ENCODE measurements at places on chromosomes 3 and 15. TPM values are rescaled to one million over a fixed set of nuclear protein-coding genes. Genes with fewer than 3 reads are reported as not detected.

The CRABP1 gene
- 6.1 TPM for total RNA-seq

DNA sequence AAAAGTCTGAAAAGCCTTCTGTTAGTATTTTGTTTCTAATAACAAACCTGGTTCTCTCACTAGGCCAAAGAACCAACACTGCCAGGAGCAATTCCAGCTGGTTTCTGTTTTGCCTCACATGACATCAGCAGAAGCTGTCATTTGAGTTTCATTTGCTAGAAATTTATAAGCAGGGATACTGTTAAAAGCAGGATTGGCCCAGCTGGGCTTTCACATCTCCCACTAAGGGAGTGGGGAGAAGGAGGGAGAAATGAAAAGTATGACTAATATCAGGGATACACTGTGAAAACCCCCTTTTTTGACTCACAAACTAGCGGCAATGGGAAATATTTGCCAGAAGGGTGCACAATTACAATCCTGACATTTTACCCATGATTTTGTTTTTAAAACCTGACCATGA lies 5.3 kb downstream of the CCDC80 start:
- peak; percentile 90 for DNase-seq

- DNase-seq: no peak
Measured at GRCh38 chr3:10223676-10224639, 24.3 kb upstream of the TATDN2 start.

DNA sequence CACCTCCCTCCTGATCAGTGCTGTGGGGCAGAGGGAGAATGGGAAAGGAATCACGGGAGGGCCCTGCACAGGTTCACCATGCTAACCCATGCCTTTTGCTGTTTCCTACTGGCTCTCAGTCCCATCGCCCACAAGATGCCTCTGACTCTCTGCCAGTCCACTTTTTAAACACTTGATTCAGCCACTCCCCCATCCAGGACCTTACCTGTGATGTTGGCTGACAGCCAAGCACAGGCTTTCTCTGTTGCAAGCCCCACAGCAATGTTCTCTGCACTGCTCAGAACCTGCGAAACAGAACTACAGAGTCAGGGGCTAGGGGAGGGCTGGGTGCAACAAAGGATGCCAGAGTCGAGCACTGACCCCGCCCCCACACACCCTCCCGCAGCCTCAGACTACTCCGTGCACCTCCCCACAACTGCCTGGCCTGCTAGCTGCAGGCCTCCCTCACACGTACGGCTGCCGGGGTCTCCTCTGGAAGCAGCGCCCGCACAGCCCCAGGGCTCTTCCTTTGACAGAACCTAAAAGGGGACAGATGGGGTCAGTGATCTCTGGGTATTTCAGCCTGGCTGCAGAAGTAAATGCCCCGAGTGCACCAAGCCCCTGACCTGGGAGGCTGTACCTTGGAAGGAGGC lies 9.1 kb downstream of the CDAN1 start:
- DNase-seq: no peak

DNA sequence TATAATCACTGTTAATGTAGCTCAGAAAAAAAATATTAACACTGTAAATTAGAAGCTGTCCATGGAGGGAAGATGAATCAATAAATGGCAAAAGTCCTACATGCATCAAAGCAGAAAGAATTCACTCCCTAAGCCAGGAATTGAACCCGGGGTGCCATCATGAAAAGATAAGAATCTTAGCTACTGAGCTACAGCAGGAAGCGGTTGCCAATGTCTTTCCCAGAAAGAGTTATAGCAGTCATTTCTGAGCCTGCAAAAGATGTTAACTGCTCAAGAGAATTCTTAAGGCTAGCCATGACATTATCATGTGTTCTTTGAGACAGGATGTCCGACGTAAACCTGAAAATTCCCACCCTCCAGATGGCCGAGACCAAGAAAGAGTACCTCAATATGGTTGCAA lies 47.4 kb upstream of the MKRN3 start:
- DNase-seq: no peak

DNA sequence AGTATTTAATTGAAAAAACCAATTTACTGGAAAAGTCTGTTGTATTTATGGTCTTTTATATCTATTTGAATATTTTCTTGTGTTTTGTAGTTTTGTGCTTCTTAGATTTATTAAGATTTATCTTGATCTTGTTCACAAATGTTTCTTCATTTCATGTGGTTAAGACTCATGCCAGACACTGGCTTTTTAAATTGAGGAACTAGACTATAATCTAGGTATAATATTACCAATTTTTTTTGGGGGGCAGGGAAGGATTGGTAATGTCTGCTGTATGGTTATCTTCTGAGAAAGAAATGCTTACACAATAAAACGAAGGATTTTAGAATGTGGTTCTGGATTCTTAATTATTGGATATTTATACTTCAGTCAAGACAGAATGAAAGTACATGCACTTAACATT lies 24.9 kb downstream of the AP4E1 start:
- no peak for DNase-seq

The ZNF662 gene
- 18.6 TPM for total RNA-seq

DNA sequence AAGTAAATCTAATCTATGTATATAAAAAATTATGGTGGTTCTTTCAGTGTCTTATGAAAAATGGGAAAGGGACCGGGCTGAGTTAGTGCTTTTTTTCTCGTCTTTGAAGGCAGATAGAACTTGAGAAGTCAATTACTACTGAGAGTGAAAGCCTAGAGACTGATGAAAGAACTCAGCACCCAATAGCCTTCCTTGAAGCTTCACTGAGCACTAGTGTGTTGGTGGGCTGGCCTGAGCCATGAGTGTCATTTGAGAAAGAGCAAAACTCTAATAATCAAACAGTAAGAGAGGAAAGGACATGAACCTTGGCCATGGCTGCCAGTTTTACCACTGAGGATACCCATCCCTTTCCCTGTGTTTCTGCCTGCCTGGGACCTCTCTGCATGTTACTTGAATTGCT lies 428.3 kb upstream of the RASGRP1 start:
- DNase-seq: no peak

- DNase-seq: no peak
Measured at GRCh38 chr3:196553551-196553950, 14.8 kb downstream of the WDR53 start.

The GOLGA8T gene
- not detected for total RNA-seq

GRCh38 chr15:76196269-76197231 lies 114.7 kb downstream of the ETFA start:
- DNase-seq: peak; percentile 95

The TMEM212 gene
- total RNA-seq: not detected

GRCh38 chr15:83118291-83118827 lies 10.9 kb downstream of the TM6SF1 start:
- no peak for DNase-seq

The SCAANT1 gene
- not detected for total RNA-seq

DNA sequence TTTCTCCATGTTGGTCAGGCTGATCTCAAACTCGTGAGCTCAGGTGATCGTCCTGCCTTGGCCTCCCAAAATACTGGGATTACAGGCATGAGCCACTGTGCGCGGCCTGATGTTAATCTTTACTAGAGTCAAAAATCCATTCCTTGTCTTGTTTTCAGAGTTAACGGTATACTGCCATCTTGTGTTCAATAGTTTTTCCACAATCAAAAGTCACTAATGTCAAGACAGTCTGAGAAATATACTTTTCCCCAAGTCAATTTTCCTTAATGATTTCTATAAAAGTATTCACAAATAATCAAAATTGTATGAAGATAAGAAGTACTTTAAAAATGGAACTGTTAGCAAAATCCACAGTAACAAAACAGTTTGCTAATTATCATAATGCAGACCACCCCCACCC lies 8.5 kb downstream of the CRBN start:
- no peak for DNase-seq

- DNase-seq: no peak
Measured at GRCh38 chr15:62343397-62343796, 178.3 kb upstream of the C2CD4B start.

DNA sequence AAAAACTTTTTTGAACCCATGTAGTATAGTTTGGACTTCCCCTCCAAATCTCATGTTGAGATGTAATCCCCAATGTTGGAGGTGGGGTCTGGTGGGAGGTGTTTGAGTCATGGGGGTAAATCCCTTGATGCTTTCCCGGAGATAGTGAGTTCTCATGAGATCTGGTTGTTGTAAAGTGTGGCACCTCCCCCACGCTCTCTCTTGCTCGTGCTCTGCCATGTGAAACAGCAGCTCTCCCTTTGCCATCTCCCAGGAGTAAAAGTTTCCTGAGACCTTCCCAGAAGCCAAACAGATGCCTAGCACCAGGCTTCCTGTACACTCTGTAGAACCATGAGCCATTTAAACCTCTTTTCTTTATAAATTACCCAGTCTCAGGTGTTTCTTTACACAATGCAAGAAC lies 16.0 kb upstream of the RNU6-1 start:
- no peak for DNase-seq

- DNase-seq: no peak
Measured at GRCh38 chr3:71416876-71417275, 166.7 kb downstream of the FOXP1 start.

The CD86 gene
- 4.1 TPM for total RNA-seq

GRCh38 chr3:152539191-152539764 lies 270.5 kb downstream of the MBNL1 start:
- no peak for DNase-seq

DNA sequence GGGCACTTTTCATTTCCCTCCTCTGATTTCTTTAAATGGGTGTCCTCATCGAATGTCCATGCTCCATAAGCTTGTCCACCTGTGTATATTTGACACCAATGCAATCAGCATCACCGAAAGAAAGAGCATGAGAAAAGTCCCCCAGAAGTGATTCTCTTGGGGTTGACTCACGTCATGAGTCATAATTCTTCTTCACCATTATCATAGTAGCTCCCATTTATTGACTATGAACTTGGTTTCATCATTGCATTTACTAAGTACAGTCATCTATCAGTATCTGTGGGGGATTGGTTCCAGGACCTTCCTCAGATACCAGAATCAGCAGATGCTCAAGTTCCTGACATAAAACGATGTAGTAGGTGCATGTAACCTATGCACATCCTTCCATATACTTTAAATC lies 372.5 kb upstream of the CFAP20DC start:
- no peak for DNase-seq
